ENCODE measurements at places on chromosomes 1 and 21.

DNA sequence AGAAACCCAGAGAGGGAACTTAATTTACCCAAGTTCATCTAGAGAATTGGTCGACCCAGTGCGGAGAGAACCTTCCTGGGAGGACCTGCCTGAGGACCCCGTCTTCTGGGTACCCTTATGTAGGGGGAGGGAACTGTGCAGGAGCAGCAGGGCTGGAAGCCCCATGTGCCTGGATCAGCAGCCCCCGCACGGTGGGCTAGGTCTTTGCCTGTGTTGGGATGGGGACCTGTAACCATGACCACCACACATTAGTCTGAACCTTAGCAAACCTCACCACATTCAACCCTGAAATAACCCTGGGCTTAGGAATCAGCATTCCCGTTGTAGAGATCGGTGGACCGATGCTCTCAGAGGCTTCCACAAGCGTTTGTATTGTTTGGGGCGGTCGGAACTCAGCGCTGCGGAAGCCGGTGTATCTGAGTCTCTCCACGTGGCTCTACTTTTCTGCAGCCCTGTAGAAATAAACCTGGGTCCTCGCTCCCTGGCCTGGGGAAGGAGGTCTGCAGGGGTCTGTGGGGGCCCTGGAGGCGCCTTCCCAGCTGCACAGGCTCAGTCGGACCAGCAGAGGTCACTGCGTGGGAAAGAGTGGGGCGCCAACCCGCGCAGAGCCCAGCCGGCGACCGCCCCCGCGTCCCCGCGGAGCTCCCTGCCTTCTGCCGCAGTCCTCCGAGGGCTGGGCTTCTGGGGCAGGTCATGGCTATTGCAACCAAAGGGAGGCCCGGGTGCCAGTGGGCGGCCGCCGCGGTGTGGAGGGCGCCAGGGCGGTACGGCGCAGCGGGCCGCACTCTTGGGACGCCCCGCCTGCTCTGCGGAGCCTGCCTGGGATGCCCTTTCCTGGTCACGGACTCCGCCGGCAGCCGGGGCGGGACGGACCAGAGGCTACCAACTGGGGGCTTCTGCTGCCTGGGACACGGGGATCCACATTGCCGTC lies 36.2 kb upstream of the KCNA10 start:
- DNase-seq = peak; percentile 7

DNA sequence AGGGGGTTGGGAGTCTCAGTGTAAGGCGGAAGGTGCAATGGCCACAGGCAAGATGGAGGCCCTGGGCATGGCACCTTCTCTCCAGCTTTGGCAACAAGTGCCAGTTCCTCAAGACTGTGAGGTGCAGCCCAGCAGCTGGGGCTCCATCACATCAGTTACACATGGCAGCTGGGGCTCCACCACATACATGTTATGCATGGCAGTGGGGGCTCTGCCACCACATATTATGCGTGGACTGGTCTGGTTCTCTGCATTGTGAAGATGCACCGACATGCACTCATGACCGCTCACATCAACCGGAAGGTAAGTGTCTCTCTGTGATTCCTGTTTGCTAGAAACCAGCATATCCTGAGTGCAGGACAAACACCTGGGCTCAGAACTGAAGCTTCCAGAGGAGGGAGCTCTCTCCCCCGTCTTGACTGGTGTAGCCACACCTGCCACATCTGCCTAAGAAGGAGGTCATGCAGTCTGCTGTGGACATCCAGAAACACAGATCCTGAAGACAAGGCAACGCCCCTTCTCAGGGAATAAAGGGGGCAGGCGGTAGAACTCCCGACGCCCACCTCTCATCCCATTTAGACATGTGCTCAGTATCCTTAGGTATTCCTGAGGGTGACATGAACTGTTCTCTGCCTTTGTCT lies 104.1 kb upstream of the TMPRSS2 start:
- no peak for DNase-seq

DNA sequence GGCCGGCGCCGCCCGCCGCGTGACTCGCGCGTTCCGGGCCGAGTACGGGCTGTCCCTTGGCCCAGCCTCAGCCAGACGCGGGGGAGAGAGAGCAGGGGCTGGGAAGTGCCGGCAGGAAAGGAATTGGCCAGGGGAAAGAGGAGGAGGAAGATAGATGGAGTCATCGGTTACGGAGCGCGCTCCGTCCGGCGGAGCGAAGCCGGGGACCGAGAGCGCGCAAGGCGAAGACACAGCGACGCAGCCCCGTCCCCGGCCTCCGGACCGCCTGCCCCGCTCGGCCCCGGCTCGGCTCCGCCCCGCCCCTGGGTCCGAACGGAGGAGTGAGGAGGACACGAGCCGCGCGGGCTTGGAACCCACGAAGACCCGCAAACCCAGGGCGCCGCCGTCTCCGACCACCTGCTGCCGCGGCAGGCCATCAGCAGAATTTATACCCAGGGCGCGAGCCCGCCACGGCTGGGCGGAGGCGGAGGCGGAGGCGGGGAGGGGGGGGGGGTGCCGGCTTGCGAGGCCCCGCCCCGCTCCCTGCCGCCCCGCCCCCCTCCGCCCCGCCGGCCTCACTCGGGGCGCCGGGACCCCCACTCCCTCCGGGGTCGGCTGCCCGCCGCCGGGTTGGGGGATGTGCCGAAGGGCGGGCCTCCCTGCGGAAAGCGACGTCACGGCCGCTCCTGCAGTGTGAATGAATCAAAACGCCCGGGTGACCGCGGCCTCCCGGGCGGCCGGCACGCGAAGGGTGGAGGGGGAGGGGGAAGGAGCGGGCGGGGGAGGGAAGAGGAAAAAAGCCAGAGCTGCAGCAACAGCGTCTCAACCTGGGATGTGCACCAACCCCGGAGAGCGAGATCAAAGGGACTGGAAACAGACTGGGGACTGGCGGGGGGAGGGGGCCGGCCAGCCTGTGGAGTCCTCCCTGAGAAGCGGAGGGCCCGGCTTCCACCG lies at the start of gene LHX4:
TSS of gene LHX4 (plus strand) at position 782 of the 933 bp plus-strand sequence. CDS start 266 bp downstream, outside the sequence.
- peak; percentile 16 for DNase-seq

GRCh38 chr1:220976390-220976789 lies 97.1 kb downstream of the HLX start:
- DNase-seq = no peak
